Nephron progenitor cell (in vitro differentiated cells): ENCODE measurements at places on chromosomes 7 and 10.

GRCh38 chr10:79444199-79445119, 965 bp downstream of the ZCCHC24 start:
- peak; percentile 61 for DNase-seq

DNA sequence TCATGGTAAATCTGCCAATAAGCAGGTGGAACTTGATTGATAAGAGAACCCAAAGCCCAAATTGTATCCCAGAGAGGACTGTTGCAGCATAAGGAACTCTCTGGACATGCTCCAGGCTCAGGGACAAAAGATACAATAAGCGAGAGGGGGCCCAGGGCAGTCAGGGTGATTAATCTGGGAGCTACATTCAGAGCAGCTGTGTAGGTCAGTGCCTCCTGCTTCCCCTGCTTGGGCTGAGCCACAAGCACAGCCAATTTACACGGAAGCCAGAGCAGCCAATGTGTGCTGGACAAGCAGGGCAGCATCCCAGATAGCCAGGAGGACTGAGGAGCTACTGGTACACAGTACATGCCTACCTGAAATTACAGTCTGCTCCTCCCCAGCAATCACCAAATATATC, 24.2 kb downstream of the MYPN start:
- no peak for DNase-seq

DNA sequence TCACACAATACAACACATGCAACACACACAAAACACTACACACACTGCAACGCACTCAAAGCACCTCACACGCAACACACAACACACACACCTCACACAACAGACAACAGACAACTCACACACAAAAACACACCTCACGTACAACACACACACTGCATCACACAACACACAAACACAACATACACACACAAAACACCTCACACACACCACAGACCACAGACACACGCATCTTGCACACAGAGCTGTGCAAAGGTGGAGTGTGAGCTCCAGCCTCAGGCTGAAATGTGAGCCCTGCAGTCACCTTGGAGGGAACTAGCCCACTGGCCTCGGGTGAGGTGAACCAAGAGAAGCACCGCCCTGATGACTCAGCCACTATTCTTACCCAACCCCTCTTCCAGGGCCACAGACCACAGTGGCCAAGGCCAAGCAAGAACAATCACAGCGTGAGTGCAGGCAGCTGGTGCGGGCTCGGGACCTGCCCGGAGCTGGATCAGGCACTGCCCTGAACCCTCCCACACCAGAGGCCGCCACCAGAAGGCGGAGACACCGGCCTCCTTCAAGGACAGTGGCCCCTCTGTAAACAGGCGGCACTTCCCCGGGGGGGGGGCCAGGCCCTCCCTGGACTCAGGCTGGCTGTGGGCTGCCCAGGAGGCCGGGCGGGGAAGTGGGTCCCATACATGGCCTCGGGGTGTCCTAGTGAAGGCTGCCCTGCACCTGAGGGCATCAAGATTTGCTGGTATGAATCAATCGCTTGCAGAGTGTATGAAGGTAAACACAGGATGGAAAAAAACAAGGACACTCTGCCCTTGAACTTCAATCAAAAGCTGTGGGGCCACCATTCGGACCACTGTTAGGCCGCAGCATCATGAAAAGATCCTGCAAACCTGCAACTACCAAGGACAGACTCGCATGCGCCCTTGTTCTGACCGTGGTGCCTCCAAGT, 106.7 kb downstream of the TNS3 start:
- DNase-seq, result peak; percentile 47

GRCh38 chr10:3702569-3702968, 82.4 kb downstream of the KLF6 start:
- DNase-seq, result no peak

DNA sequence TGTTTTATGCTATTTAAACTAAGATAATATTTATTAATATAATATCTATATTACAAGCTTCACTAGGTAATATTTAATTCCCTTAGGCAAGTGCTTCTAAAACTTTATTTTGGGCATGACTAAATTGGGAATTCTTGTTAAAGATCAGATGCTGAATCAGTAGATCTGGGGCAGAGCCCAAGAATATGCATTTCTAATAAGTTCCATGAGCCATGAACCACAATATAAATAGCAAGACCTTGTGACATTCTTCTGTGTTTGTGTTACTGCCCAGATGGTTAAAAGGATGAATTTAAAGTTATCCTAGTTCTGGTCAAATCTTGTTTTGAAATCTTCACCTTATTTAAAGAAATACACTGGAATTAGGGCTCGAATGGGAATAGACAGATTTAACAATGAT, 258.4 kb upstream of the CACNA2D1 start:
- DNase-seq, result no peak

GRCh38 chr7:44470628-44471245, 19.7 kb downstream of the NUDCD3 start:
- DNase-seq, result no peak

GRCh38 chr7:154905146-154905545, 97.8 kb downstream of the PAXIP1 start:
- DNase-seq, result no peak

DNA sequence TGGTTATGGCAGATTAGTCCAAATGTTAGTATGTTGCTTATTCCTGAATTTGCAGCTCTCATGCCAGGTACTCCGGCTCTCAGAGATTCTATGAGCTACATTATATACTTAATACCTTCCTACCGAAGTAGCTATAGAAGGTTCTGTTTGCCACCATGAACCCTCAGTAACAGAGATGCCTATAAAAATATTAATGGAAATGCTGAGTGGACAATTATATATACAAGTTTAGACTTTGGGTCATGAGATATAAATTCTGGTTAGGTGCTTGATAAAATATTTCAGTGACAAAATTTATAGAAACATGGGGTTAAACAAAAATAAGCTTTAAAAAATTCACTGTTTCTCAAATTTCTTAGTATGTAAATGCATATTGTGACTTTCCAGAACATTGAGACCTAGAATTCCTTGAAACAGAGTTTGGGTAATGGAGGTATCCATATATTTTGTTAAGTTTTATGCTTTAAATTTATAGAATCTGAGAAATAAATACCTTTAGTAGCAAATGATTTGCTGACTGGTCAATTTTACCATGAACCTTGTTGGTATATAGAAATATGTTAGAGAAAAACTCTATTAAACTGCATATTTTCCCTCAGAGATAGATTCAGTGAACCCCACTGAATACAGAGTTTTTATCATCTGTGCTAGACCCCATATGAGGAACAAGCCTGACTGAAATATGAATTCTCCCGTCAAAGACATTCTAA, 533.5 kb downstream of the SH2D4B start:
- DNase-seq, result no peak
